ENCODE measurements at places on chromosomes 3 and 15.

- no peak for DNase-seq
Observed at GRCh38 chr15:59200560-59200959, 6.1 kb upstream of the LDHAL6B start.

GRCh38 chr3:77081240-77081661 lies 41.4 kb downstream of the ROBO2 start:
- DNase-seq: no peak

- DNase-seq: no peak
Observed at GRCh38 chr3:153285194-153285641, 123.2 kb downstream of the RAP2B start.

DNA sequence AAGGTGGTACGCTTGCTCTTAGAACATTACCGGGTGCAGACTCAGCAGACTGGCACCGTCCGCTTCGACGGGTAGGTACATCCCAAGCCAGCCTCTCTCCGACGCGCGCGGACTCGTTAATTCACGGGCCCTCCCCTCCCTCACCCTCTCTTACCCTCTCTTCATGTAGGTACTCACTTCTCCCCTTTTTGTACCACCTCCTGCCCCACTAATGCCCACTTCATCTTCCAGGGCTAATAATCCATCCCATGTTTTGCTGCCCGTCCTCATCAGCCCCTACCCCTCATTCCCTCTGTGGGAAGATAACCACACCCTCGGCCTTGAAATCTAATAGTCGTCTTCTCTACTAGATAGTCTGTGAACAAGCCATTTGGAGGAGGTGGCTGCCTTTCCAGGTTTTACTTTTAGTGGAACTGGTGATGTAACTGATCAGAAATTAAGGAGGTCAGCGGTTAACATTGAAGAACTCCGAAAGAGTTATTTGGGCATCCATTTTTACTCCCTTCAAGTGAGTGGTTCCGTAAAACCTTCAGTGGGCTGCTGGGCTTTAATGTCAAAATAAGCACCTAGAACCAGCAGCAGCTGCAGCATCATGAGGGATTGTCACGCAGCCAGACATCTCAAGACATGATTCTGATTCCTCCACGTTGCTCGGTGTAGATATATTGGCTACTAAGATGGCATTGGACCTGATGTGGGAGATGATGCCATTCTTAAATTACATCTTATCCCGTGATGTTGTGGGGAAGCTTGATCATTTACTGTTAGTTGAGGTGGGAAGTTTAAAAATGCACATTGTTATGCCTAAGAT lies 1.3 kb downstream of the FEM1B start:
- no peak for DNase-seq

DNA sequence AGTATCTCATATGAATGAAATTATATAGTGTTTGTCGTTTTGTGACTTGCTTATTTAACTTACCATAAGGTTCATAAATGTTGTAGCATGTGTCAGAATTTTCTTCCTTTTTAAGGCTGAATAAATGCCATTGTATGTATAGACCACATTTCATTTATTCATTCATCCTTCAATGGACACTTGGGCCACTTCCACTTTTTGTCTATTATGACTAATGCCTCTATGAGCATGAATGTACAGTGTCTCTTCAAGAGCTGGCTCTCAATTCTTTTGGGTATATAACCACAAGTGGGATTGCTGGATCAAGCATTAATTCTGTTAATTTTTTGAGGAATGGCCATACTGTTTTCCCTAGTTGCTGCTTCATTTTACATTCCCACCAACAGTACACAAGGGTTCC lies 156.1 kb downstream of the VPS8 start:
- DNase-seq: no peak
